ENCODE measurements at places on chromosomes 1 and 21.

GRCh38 chr1:15526490-15527339, at the start of gene DNAJC16:
TSS of gene DNAJC16 (plus strand) at chr1:15526848. CDS start at chr1:15529106, 2,258 bp downstream.
- peak; percentile 99 for DNase-seq

GRCh38 chr1:15578921-15579682, 5.7 kb downstream of the AGMAT start:
- no peak for DNase-seq

- no peak for DNase-seq
These were observed 122.0 kb downstream of the PEX14 start for GRCh38 chr1:10596780-10597179.

GRCh38 chr1:17377325-17377953, 5.4 kb downstream of the PADI6 start:
- no peak for DNase-seq

GRCh38 chr1:31181515-31182343, 58.0 kb downstream of the NKAIN1 start:
- no peak for DNase-seq

DNA sequence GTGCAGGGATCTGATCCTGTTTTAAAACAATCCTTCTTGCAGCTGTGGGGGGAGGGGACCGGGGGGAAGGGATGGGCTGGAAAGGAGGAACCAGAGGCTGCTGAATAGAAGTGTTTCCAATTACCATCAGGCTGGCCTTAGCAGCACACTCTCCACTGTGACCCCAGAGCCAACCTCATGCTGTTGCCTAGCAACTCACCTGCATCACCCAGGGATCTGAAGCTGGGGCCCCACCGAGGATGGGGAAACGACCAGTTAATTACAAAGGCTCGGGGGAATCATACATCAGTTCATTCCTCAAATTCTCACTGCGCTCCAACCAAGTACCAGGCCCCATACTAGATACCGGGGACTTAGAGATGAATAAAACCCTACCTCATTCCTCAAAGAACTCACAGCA, 11.9 kb upstream of the GPX7 start:
- no peak for DNase-seq

GRCh38 chr1:203480525-203481084, 5.0 kb downstream of the PRELP start:
- DNase-seq, result no peak

DNA sequence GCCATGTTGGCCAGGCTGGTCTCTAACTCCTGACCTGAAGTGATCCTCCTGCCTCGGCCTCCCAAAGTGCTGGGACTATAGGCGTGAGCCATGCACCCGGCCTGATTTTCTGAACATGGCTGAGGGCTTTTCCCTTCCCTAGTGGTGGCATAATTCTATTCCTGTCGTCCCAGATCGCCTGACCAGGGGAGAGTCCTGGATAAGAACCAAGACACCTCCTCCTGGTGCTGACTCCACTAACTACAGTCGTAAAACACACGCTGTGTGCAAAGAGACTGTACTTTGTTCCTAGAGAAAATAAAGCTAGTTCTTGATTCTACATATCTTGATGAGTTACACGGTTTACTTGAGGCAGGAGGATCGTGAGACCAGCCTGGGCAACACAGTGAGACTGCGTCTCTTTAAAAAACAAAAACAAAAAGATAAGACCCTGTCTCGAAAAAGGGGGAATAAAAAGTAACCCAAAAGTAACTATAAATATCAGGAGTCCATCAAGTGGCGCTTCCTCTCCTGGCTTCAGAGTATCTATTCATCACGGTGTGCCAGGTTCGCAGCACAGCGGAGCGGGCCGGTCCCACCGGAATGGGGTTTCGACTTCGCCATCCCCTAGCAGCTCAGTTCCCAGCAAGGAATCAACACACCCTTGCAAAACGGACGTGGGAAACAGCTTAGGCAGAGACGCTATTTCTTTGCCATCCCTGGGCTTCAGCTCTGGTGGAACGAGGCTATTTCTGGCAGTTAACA, 973 bp downstream of the SDF4 start:
- peak; percentile 49 for DNase-seq

- no peak for DNase-seq
These were observed 101.4 kb downstream of the UBE2U start for GRCh38 chr1:64304823-64305222.

GRCh38 chr1:188433425-188433824, 1604.7 kb downstream of the PLA2G4A start:
- no peak for DNase-seq

- no peak for DNase-seq
These were observed 8.8 kb downstream of the C8A start for GRCh38 chr1:56863265-56863992.

DNA sequence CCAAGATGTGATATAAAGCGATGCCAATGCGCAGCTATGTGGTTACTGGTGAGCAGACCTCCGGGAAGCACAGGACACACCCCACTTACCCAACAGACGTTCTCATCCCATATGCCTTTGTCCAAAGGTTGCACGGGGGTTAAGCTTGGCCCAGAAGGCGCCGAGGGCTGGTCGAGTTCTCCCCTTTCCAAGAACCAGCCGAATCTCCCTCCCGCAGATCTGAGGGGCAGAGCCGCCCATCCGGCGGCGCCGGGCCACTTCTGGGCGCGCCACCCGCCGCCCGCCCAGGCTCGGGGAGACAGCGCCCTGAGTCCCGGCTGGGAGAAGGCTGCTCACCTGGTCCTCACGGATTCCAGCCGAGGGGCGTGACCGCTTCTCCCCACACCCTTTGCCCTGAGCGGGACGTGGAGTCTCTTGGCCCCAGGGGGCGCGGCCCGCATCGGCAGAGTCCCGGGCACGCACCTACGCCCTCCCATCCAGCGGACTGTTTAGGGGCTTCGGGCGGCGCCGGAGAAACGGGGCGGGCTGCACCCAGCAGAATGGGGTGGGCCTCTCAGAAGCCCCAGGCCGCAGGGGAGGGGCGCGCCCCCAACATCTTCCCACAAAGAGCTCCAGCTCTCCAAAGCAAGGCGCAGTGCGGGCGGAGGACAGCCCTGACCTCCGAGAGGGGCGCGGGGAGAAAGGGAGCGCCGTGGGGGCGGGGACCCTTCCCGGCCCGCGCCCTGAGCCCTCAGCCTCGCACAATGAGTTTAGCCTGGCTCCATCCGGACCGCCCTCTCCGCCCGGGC, 615 bp downstream of the GPR161 start:
- no peak for DNase-seq

GRCh38 chr1:225453797-225454648, 26.2 kb upstream of the LBR start:
- DNase-seq, result no peak

DNA sequence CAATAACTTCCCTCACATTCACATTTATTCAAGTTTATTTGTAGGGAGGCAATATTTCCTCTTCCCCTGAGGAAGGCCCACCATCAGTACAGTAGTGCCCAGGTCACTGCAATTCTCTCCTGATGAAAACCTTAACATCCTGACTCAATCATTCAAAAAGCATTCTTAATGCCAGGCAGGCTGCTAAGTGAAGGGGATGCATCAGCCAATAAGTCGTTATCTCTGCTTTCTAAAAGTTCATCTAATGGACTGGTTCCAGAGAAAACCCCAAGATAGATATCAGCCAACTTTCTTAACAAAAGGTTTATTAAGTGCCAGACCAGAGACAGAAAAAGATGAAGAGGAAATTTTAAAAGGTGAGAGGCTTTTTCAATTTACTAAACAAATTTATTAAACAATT, 17.3 kb downstream of the OTUD7B start:
- DNase-seq, result no peak

DNA sequence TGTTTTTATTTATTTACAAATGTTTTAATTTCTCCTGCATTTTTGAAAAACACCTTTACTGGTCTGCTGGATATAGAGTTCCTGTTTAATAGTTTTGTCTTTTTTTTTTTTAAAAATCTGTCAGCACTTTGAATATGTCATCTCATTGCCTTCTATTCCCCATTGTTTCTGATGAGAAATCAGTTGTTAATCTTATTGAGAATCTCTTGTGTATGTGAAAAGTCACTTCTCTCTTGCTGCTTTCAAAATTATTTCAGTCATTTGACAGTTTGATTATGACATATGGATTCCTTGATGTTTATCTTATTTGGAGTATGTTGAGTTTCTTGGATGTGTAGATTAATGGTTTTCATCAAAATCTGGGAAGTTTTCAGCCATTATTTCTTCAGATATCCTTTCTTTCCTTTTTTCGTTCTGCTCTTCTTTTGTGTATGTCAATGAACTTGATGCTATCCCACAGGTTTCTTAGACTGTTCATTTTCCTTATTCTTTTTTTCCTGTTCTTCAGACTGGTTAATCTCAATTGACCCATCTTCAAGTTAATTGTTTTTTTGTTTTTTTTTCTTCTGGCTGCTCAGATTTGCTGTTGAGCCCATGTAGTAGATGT, 51.2 kb upstream of the CCDC190 start:
- no peak for DNase-seq

- DNase-seq, result no peak
These were observed 290.9 kb downstream of the SIPA1L2 start for GRCh38 chr1:232339073-232339472.

DNA sequence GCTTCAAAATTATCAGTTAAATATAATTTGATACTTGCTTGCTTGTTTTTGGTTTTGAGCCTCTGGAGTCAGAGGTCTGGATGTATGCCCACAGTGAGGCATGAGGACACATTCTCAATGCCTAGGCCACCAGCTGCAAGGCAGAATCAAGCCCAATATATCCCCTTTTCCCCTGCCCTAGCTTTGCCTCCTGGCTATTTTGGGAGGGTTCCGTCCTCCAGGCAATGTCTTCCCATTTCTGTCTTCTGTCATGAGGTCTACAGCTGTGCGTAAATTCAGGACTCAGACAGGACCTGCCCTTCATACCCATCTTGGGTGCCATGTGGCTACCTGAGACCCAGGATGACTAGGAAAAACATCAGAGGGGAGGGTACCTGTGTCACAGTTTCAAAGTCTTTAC, 19.2 kb downstream of the NRDC start:
- no peak for DNase-seq

DNA sequence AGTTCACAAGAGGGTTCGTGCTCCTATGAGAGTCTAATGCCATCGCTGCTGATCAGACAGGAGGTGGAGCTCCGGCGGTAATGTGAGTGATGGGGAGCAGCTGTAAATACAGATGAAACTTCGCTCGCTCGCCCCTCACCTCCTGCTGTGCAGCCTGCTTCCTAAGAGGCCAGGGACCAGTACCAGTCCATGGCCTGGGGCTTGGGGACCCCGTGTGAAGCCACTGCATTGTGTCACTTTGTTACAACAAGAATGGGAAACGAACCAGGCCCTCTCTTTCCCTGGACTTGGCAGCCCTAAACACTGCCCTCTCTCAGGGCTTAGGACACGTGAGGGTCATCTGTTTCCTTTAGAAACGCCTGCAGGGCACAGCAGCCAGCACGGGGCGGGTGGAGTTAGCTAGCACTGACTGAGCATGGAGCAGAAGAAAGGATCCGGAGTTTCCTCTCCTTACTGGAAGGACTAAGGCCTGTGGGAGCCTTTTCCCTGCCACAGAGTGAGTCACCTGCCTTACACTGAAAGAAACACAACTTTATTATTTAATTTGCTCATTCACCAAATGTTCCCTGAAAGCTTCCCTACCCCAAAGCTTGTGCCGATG, 185.2 kb upstream of the TMEM51 start:
- DNase-seq, result no peak

- no peak for DNase-seq
These were observed 35.1 kb upstream of the IFNGR2 start for GRCh38 chr21:33368124-33368523.

- DNase-seq, result no peak
These were observed 7.9 kb downstream of the TNFSF18 start for GRCh38 chr1:173042806-173043205.

DNA sequence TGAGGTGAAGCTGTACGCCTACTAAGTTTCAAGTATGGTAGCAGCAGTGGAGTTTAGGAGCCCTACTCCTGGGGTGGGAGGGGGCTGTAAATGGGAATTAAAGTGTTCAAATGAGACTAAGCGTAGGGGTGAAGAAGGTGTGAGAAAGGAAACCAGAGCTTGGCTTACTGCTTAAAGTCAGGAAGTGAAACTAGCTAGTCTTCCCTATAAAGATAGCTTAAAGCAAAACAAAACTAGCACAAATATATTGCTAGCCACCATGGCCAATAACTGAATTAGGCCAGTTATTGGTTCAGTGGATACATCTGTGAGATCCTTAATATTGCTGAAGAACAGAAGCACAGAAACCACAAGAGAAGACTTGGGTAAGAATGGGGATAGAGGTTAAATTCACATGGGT, 492.2 kb upstream of the PKN2 start:
- no peak for DNase-seq

GRCh38 chr1:90502194-90502593, 214.9 kb downstream of the BARHL2 start:
- DNase-seq, result no peak

GRCh38 chr1:204017032-204017431, 55.9 kb upstream of the SOX13 start:
- DNase-seq, result no peak

DNA sequence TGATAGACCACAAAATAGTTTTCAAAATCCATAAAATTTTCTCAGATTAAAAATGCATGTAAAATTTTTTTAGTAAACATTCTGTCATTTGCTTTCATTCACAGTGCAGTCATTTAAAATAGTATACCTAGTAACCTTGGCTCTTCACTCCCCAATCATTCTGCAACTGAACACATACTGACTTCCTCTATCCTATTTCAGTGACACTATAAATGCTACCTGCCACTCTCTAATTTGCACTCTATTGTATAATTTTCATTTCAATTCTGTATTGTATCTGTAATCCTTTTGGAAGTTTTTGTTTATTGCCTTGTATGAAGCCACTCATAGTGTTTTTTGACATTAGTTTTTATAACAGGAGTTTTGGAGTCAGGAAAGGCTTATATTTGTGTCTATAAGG, 1029.1 kb upstream of the NCAM2 start:
- DNase-seq, result no peak

- DNase-seq, result no peak
These were observed 69.9 kb downstream of the ITSN1 start for GRCh38 chr21:33712022-33712803.

GRCh38 chr1:4674676-4675075, 20.3 kb downstream of the AJAP1 start:
- DNase-seq, result no peak

- no peak for DNase-seq
These were observed 48.2 kb downstream of the HLCS start for GRCh38 chr21:36918291-36918690.

DNA sequence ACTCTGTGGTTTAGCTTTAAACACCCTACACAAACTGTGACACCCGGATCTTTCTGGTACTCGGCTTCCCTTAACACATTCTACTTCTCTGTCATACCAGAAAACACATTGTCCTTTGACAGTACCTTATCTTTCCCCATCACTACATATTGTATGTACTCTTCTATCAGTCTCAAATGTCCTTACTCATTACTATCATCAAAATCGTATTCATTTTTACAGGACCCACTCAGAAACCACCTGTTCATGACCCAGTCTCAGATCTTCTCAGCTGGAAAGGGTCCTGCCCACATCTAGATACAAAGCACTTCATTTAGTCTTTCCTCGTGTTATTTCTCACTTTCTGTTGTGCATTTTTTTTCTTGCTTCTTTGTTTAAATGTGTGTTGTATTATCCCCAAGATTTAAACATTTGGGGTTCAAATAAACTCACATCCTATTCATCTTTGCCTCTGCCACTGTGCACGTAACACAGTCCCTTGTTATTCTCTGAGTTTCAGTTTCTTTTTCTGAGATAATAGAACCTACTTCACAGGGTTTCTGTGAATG, 27.7 kb downstream of the CD34 start:
- DNase-seq, result no peak

GRCh38 chr1:221751226-221751887, 9.5 kb upstream of the DUSP10 start:
- DNase-seq, result no peak
